Activated naive CD4-positive, alpha-beta T cell treated with anti-CD3 and anti-CD28 coated beads, Interleukin-2, amount 50 U/mL, for 72 hours (primary cell): ENCODE measurements at places on chromosomes 12 and 14.

DNA sequence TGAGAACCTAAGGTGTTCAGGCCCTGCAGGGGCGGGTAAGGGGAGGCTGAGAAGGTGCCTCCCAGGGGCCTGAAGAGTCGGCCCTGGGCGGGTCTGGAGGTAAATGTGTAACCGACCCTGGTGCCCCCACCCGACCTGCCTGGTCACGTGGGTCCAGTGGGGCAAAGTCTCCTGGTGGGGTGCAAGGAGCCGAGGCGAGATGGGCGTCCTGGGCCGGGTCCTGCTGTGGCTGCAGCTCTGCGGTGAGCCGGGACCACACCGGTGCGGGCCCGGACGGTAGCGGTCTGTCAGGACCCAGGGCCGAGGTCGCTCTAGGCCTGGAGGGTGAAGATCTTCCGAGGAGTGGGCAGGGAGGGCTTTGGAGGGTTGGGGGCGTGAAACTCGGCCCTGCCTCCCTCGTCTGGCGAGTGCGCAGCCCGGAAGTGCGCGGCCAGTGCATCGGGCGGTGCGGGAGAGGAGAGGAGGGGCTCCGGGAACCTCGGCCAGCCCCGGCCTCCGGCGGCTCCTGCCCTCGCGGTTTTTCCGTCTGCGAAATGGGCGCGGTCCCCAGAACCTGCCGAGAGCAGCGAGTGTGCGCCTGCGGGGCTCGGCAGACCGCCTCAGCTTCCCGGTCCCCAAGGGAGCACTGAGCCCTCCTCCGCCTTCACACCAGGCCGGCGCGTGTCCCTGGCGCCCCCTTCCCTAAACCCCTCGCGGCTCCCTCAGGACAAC is at the start of gene AMN:
AMN (plus strand) TSS at position 174 of the 711 bp plus-strand sequence; CDS start at position 200, 26 bp downstream.
- DNase-seq: no peak

DNA sequence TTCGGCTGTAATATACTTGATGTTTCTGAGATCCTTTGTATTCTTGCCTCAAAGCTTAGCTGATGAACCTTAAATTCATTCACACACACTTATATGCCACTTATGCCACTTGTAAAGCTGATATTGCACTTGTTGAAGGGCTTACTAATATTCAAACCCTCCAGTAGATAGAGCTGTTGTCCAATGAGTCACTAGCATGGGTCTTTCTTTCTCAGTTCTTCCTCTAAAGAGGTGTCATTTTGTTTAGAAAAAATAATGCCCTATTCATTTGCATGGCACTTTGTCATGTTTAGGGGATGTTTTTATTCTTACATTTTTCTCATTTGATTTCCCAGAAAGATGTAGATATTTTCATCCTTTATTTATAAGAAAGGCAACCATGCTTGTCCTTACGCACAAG is 56.4 kb downstream of the MON2 start:
- no peak for DNase-seq

GRCh38 chr12:82858534-82858917 is 171.8 kb downstream of the TMTC2 start:
- no peak for DNase-seq

GRCh38 chr12:123062681-123063486 is 82.4 kb downstream of the ARL6IP4 start:
- DNase-seq: no peak

DNA sequence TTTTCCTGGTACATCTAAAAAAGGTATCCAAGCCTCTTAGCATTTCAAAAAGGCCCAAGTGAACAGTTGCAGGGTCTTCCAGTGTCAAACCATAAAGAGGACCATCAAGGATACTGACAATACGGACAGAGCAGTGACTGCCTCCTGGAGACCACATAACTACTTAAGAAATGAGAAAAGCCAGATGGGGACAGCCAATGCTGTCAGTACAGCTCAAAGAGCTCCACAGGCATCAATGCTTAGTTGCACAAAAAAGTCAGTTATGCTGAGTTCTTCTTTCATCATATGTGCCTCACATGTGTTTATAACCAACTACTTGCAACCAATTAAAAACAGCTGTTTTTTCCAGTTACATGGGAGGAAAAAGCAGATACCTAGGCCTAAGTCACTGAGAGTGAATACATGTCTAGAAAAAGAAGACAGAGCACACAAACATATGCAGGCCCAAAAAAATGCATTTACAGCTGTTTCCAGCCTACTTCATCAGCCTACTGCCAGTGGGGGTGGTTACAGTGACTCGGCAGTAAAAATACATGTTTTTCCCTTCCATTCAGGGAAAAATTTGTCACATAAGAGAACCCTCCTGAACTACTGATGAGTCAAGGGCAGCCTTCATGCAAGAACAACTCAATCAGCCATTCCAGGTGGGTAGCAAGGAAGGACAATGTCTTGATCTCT is 84.0 kb downstream of the DCAF5 start:
- DNase-seq: no peak

DNA sequence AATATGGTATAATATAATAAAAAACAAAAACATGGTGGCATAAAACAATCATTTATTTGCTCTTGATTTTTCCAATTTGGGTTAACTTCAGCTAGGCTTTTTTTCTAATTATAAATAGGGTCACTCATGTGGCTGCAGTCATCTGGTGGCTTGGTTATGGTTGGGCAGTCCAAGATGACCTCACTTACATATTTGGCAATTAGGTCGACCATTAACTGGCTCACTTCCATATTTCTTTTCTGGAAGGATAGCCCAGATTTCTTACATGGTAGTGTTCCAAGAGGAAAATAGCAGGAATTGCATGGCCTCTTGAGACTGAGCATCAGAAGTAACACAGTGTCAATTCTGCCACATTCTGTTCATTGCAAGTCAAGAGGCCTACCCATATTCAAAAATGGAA is 153.4 kb downstream of the FUT8 start:
- DNase-seq: no peak

DNA sequence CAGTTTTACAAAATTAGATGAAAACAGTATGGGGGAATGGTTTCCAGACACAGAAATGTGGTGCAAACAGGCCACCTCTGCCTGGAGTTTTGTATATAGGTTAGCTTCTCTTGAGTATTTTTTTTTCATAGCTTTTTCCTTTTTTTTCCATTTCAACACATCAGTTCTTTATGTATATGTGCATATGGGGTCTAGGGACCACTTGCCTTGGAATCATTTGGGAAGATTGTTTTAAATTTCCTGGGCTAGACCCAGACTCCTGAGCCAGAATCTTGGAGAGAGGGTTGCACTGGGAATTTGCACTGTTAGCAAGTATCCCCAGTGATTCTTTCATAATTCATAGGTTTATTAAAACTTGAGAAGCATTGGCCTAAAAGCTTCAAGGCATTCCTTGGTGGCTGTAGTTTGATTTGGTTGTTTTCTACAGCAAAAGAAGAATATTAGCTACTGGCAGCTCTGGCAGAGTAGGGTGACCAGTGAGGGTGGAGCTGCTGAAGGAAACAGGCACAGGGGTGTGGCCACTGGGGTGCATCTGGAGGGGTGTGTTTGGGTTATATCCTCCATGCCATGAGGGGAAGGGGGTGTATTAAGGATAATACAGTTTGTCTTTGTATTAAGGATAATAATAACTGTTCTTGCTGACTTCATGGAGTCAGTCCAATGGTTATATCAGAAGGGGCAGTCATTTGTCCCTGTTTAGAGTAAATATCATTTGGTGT is 22.8 kb downstream of the PPP1R36 start:
- no peak for DNase-seq

GRCh38 chr12:121799842-121800693 is 3.7 kb upstream of the SETD1B start:
- DNase-seq: peak; percentile 89

- no peak for DNase-seq
Observed at GRCh38 chr14:32430326-32430725, 101.2 kb downstream of the AKAP6 start.

GRCh38 chr12:2139651-2140050 is 86.9 kb downstream of the CACNA1C start:
- no peak for DNase-seq

DNA sequence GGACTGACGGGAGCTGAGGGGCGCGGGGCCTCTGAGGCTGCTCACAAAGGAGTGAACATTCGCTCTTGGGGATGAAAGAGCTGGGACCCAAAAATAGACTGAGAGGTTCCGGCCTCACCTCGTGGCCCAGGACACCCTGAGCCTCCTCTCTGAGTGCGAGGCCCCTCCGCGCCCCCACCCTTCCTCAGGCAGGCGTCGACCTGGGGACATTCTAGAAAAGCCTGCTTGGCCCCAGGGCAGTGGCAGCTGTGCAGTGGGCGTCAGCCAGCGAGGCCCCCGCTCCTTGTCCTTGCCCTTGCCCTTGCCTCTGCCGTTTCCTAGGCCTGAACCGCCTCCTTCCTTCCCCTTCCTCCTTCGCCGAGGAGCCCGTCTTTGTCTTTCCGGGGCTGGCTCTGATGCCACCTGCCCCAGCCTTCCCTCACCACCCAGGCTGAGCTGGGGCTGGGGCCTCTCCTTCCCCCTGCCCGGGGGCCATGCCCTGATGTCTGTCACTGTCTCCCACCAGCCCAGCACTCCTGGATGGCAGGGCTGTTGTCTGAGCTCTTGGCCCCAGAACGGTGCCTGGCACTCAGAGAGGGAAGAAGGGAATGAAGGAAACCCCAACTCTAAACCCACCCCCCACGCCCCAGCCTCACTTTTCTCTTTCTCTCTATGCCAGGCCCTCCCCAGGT is 208.2 kb upstream of the RTL1 start:
- DNase-seq: peak; percentile 31

- no peak for DNase-seq
Observed at GRCh38 chr14:92392711-92393110, 69.7 kb downstream of the SLC24A4 start.

DNA sequence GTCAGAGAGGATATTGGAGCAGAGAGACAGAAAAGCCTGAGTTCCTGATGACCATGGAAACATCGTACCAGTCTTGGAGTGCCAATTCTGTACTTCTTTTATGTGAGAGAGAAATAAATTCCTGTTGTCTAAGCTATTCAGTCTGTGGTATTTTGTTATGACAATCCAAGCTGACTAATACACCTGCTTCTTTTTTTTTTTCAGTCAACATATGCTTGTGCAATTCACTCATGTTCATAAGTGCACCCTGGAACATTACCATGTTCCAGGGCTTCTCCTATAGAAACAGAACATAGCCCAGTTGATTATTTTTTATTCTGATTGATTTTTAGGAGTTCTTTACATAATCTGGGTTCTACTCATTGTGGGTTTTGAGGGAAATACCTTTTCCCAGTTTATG is 1.7 kb upstream of the CHPT1 start:
- no peak for DNase-seq

DNA sequence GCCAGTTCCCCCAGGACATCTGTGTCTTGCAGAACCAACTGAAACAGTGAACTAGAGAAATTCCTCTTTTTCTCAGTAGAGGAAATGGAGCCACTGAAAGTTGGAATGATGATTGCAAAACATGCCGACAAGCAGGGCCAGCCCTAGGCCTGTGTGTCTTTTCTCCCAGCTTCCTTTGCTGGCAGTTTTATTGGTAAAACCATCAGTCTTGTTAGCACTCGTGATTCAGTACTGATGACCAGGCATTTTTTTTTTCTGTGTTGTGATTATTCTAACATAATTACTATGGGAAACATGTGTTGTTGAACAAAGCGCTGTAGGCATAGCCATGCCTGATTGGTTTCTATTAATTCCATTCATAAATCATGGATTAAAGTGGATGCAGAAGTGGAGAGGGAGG is 620.7 kb downstream of the AACS start:
- DNase-seq: no peak

GRCh38 chr14:93104961-93105360 is 10.8 kb downstream of the ITPK1 start:
- DNase-seq: no peak

DNA sequence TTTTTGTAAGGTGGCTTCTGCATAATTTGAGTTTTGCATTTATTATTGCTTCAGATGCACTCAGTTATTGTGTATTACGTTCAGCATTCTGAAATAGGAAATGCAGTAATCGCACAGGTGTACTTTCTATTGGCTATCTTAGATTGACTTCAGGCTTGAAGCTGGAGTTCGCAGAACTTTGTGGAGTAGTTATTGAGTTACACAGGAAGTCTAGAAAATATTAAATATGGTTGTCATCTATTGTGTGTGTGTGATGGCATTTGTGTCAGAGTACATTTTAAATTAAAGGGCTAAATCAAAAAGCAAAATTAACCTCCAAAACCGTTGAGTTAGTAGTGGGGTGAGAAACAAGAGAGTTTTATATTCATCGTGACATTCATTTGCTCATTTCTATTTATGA is 2.7 kb downstream of the ARID2 start:
- no peak for DNase-seq

GRCh38 chr12:71655907-71656306 is 7.7 kb downstream of the ZFC3H1 start:
- no peak for DNase-seq

DNA sequence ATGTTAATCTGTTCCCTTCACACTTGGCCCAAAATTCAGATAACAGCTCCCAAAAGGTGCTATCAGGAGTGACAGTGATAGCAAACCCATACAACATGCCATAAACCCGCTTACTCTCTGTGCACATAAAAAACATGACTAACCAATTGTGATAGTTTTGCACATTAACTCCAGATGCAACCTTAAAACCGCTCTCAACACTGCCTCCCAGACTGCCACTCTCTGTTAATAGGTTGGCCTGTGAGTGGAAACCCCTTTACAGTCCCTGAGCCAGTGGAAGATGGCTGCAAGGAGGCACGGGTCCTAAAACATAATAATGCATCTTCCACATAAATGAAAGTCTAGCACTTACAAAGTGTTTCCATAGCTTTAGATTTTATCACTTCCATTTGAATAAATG is 12.0 kb upstream of the TMTC1 start:
- no peak for DNase-seq

GRCh38 chr12:16955083-16955657 is 349.2 kb upstream of the LMO3 start:
- no peak for DNase-seq

GRCh38 chr14:22819151-22819988 is 4.1 kb upstream of the SLC7A7 start:
- DNase-seq: no peak

DNA sequence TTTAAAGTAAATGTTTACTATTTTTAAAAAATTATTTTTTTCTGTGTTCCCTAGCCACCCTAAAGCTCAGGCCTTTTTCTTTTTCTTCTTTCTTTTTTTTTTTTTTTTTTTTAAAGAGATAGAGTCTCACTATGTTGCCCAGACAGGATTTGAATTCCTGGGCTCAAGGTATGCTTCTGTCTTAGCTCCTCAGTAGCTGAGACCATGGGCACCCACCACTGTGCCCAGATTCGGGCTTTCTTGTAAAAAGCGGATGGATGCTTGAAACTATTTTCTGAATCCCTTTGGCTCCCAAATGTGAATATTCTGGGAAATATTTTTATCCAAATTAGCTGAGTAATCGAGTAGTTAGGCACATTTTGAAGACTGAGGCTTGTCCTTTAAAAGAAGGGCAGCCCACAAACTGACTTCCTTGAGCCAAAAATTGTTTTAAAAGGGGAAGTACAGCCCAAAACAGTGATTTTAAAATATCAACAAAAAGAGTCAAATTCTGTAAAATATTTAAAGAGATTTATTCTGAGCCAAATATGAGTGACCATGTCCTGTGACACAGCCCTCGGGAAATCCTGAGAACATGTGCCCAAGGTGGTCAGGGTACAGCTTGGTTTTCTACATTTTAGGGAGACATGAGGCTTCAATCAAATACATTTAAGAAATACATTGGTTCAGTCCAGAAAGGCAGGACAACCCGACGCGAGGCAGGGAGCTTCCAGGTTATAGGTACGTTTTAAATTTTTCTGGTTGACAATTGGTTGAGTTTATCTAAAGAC is 28.8 kb upstream of the HIGD1C start:
- DNase-seq: no peak
